ENCODE measurements at places on chromosomes 2 and 18.

DNA sequence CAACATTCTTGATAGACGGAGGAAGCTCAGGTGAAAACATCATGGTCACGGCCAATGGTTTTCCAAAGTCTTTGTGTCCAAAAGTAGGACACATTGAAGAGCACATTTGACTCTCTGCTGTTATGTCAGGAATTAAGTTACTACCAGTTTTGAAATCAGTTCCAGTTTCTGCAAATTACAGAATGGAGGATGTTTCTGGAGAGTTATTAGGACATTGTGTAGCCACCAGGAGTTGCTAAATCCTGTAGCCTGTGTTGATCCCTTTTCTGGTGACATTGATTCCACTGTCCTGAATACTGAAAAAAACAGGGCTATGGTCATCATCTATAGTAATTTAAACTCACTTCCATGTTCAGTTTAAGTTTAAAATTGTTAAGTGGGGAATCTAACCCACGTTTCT lies 15.3 kb downstream of the UPP2 start:
- no peak for DNase-seq

DNA sequence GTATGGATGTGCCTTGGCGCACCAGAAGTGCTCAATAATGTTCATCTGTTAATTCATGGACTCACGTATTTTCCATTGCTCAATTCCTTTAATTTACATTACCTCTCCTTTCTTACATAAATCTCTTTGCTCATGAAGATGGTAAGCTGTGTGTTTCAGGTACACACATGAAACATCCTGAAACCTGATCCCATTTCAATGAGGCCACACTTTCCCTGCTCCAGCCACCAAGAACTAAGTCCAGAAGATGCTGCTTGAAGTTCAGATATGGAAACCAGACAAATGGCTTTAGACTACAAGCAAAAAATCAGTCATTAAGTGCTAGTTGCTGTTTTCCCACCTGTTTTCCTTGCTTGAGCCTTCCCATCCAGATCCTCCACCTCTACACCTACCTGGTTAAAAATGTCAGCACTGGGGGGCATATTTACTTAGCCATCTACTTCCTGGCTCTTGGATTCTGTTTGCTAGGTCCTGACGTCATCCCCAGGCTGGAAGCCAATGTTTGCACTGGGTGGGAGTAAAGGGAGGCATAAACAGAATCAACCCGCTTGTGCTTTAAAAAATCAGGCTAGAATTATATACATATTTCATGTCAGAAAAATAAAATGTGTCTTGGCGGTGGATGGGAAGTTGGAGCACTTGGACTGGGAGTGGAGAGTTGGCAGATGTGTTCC lies 309.7 kb downstream of the OSR1 start:
- no peak for DNase-seq

GRCh38 chr2:152415231-152415642 lies 80.3 kb downstream of the FMNL2 start:
- DNase-seq = no peak

- DNase-seq = peak; percentile 54
Observed at GRCh38 chr2:209334188-209335017, 89.4 kb upstream of the MAP2 start.

- no peak for DNase-seq
Observed at GRCh38 chr2:102487761-102488462, 14.9 kb downstream of the SLC9A4 start.

- DNase-seq = no peak
Observed at GRCh38 chr2:180979749-180980105, 678 bp upstream of the UBE2E3 start.

DNA sequence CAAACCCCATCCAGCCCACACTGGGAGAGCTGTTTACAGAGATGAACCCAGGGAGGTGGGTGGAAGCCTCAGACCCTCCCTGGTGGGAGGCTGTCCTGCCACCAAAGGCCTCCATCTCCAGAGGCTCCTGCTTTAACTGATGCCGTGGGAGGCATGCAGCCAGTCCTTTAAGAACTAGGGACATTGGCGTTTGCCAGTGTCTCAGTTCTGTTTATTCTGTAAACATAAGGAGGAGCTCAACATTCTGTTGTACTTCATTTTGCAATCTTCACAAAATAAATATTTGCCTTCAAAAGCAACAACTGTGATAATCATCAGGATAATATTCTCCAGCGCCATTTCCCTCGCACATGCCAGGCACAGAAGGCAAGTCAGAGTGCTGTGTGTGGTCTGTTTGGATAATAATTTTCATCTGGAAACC lies 6.8 kb downstream of the EDAR start:
- no peak for DNase-seq

DNA sequence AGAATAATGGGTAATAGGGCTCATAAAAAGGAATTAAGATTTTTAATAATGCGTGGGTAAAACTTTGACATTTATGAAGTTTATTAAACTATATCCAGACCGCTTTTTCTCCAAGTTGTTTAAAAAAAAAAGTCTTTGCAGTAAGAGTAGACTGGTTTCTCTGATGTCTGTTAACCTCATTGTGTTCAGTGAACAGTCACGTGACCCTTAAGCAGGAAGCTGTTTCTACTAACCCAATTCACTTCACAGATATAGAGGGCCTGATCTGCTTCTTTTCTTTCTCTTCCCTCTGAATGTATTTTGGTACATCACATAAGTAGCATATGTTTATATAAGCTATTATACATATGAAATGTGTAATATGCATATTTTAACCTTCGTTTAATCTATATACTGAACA lies 1011.3 kb upstream of the CELF4 start:
- no peak for DNase-seq

DNA sequence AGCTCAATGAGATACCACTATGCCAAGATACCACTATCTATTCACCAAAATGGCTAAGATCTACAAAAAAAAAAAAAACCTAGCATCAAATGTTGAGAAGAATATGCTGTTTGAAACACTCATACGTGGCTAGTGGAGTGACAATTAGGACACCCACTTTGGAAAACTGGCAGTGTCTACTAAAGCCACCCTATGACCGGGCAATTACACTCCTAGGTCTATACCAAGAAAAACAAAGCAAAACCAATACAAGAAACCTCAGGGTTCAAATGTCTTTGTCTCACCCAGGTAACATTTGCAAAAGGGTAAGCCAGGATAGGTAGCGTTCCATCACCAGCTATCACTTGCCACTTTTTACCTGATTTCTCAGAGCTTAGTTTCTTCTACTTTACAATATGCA lies 123.6 kb upstream of the CAB39 start:
- no peak for DNase-seq

- DNase-seq = no peak
Observed at GRCh38 chr2:152434395-152435182, 99.6 kb downstream of the FMNL2 start.

- DNase-seq = no peak
Observed at GRCh38 chr2:16628314-16628713, 37.3 kb downstream of the CYRIA start.

GRCh38 chr2:118098307-118099030 lies 10.2 kb downstream of the INSIG2 start:
- DNase-seq = no peak

- no peak for DNase-seq
Observed at GRCh38 chr2:360124-360523, 72.2 kb upstream of the ALKAL2 start.

DNA sequence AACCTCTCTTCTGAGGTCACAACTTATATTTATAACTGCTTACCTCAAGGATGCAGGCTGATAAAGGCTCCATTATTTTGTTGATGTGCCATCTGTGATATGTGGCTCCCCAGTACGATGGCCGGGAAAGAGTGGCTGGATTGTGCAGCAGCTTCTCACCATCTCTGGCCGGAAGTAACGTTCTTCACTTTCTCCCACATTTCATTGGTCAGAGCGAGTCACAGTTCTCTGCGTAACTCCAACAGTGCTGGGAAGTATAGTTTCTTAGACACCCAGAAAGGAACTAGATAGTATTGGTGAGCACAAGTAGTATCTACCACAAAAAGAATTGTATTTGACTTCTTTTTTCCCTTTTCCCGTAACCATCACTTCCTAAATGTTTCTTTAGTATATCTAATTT lies 28.7 kb downstream of the ZSWIM2 start:
- DNase-seq = no peak

DNA sequence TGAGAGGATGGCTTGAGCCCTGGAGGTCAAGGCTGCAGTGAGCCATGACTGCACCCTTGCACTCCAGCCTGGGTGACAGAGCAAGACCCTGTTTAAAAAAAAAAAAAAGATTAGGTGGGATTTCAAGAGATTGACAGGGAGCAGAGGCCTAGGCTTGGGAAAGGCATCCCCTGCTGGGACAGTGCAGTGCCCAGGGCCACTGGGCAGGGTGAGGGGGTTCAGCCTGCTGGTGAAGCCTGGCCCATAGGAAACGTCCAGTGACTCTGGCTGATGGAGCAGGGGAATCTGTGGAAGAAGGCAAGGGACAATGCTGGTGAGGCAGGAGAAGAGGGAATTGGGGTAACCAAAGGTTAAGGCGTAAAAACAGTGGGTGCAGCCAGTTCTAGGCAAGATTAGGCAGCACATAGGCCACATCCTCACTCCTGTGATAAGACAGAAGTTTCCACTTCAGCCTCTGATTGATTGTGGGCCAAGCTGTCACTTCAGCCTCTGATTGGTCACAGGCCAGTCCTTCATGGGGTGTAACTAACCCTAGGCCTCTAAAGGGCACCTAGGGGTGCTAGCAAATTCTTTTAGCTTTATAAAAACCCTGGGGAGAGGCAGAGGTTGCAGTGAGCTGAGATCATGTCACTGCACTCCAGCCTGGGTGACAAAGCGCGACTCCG lies 128.6 kb downstream of the MSH2 start:
- no peak for DNase-seq

DNA sequence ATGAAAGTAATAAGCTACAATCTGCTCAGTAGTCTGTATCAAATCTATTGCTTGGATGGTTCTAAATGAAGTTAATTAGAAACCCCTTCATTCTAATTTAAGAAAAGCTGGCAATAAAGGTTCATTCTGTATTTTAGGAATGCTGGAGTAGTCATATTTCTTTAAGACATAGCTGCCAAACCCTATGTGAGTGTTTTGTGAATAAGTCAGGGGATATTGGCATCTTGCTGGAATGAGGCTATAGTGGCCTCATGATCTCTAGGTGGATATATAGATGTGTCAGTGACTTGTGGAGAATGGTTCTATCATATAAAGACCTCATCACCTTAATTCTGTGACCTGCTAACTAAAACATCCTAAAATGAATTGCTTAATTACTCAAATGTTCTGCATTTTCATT lies 196.3 kb downstream of the PDE1A start:
- DNase-seq = no peak

GRCh38 chr2:16135196-16135912 lies 195.0 kb downstream of the MYCN start:
- no peak for DNase-seq

GRCh38 chr18:635171-635570 lies 22.3 kb upstream of the TYMS start:
- no peak for DNase-seq

DNA sequence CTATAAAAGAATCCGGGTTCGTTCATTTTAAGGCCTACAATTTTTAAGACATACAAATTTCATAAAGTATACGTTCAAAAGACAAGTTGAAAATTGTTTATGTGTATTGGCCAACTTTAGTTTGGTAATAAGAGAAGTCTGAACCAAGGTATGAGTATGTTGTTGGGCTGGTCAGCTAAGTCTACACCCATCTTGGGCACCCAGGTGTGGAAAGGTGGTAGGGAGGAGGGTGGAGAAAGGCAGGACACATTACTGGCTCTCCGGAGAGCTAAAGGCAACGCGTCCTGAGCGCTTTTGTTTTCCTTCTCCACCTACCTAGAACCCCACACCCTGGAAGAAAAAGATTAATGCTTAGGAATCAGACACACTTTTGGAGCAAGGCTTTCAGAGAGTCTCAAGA lies 899 bp upstream of the PELI1 start:
- DNase-seq = no peak

GRCh38 chr2:238187618-238188548 lies 15.6 kb downstream of the ILKAP start:
- no peak for DNase-seq

DNA sequence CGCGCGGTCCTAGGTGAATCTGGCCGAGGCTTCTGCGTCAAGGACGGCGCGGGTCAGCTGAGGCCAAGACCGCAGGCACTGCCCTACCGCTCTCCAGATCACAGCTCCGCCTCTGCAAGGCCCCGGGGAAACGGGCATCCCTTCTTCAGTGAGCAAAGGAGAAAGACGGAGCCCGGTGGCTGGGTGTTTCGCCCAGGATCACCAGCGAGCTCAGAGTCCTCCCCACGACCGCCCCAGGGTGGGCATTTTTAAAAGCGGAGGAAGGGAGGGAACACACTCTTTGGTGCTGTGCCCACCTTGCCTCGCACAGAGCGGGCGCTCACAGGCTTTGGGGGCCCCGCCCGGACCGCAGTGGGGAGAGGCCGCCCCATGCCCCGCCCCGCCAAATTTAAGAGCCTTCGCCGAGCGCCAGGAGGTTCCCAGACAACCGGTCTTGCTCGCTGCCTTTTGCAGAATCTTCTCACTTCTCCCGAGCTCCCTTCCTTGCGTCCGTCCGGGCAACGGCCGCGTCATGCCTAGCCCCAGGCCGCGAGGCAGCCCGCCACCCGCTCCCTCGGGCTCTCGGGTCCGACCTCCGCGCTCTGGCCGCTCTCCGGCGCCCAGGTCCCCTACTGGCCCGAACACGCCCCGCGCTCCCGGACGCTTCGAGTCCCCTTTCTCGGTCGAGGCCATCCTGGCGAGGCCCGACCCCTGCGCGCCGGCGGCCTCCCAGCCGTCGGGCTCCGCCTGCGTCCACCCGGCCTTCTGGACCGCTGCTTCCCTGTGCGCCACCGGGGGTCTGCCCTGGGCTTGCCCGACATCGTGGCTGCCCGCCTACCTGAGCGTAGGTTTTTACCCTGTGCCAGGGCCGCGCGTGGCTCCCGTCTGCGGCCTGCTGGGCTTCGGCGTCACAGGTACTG lies at the start of gene NOTO:
NOTO (plus strand) TSS at position 419 of the 899 bp plus-strand sequence; CDS start at position 512, 93 bp downstream.
- DNase-seq = no peak

GRCh38 chr2:176099159-176099727 lies 352 bp upstream of the HOXD12 start:
- DNase-seq = no peak

- no peak for DNase-seq
Observed at GRCh38 chr2:191539068-191539467, 138.9 kb upstream of the NABP1 start.

GRCh38 chr2:214946949-214947348 lies 137.5 kb upstream of the BARD1 start:
- no peak for DNase-seq

DNA sequence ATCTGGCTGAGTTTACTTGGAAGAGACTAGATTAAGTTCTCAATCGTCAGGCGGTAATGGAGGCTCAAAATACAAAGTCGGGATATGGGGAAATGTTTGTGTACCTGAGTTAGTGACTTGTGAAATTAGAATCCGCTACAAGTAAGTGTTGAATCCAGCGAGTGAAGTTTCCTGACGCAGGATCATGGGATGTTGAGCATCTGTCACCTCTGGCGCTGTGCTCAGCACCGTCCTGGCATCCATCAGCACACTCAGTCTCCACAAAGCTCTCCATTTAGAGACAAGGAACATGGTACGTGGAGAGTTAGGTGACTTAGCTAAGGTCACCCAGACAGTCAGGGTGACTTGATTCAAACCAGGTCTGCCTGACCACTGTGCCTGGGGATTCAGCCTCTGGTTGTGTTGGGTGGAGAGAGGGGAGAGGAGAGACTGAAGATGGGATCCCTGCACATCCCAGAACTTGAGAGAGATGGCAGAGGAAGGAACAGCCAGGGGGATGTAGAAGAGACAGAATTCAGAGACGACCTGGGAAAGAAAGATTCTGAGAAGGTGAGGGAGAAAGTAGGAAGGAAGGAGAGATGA lies 251.2 kb downstream of the ACKR3 start:
- DNase-seq = no peak

Data from NCI-H1417 treated with DMSO at 0.1 percent for 48 hours (cell line).